Renal cortex interstitium (tissue), 15 donors: ENCODE measurements at places on chromosomes 5 and 9. TPM values are rescaled to one million over a fixed set of nuclear protein-coding genes. Genes with fewer than 3 reads are reported as not detected.

- DNase-seq: no peak
These were observed 572 bp downstream of the CDK5RAP2 start for GRCh38 chr9:120579139-120580050.

- no peak for DNase-seq
These were observed 131.7 kb upstream of the GPR151 start for GRCh38 chr5:146647656-146648199.

- DNase-seq: no peak
These were observed 78.5 kb downstream of the LMX1B start for GRCh38 chr9:126692041-126692758.

NUP155 gene
- 30.6 TPM for polyA plus RNA-seq

PHF2 gene
- 40.4 TPM for polyA plus RNA-seq

DNA sequence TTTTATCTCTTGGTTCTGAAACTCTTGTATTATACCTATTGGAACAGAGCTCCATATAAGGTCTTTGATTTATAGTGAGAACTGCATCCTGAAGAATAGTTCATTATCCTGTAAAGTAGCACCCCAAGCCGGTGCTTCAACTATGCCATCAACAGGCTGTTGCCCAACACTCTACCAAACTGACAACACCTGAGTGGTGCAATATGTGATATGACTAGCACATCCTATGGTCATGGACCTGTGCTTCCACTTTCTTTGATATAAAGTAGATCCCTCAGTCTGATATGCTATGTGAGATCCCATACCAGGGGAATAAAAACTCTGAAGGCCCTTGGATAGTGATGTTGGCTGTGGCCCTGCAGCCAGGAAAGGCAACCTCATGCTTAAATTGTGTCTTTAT is 15.8 kb downstream of the CSF2 start:
- no peak for DNase-seq

DNA sequence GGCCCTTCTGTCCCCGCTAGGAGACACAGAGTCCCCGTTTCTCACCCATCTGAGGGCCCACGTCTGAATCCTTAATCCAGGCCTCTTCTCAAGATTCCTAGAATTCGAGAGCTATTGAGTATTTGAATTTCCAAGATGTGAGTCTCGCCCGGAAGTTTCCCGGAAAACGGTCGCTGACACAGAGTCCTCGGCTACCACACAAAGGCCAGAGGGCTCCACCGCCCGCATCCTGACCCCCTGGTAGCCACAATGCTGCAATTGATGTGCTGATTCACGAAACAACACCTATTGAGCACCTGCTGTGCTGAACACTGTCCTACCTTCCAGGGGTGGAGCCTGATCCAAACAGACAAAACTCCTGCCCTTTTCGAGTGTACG is 670 bp upstream of the FBP1 start:
- DNase-seq: no peak

GRCh38 chr5:13865312-13865711 is 79.2 kb downstream of the DNAH5 start:
- DNase-seq: no peak

DNA sequence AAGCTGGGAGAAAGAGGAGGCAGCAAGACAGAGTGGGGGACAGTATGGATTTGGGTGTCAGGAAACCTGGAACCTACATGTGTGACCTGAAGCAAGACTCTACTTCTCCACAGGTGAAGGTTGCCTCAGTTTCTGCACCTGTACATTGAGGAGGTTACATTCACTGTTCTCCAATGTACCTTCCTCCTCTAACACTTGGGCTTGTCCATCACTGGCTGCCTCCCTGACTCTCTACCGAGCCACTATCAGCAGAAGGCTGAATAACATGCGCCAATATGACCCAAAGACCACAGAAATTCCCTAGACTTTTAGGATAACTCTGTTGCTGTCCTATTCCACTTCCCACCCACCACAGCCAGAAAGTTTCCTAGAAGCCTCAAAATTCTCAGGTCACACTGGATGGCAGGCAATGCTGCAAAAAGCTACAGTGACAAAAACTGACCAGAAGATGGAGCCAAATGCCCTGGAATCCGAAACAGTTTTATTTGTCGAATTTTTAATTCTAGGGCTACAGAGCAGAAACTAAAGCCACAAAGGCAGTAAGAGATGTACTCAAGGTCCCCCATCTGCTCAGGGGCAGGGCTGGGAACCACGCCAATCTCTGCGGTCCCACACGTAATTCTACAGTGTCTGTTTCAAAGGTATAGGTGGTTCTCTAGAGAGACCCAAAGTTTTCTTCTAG is 64.4 kb downstream of the FAM114A2 start:
- DNase-seq: peak; percentile 36

GRCh38 chr5:126274076-126274762 is 149.0 kb upstream of the GRAMD2B start:
- DNase-seq: no peak

DNA sequence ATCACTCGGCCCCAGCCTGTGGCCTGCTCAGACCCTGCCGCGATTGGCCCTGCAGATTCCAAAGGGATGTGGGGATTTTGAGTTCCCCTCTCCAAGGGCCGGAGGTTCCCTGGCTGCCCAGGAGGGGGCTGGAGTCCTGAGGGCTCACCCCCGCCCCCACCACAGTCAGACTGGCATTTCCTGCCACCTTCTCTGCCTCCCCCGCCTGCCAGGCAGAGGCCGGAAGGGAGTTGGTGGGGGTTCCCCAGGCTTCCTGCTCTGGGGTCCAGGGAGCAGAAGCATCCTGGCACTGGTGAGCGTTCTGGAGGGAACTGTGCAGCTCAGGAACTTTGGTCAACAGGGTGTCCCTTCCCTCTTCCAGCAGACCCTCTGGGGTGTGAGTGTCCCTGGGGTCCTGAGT is 70.6 kb downstream of the RXRA start:
- DNase-seq: no peak

DNA sequence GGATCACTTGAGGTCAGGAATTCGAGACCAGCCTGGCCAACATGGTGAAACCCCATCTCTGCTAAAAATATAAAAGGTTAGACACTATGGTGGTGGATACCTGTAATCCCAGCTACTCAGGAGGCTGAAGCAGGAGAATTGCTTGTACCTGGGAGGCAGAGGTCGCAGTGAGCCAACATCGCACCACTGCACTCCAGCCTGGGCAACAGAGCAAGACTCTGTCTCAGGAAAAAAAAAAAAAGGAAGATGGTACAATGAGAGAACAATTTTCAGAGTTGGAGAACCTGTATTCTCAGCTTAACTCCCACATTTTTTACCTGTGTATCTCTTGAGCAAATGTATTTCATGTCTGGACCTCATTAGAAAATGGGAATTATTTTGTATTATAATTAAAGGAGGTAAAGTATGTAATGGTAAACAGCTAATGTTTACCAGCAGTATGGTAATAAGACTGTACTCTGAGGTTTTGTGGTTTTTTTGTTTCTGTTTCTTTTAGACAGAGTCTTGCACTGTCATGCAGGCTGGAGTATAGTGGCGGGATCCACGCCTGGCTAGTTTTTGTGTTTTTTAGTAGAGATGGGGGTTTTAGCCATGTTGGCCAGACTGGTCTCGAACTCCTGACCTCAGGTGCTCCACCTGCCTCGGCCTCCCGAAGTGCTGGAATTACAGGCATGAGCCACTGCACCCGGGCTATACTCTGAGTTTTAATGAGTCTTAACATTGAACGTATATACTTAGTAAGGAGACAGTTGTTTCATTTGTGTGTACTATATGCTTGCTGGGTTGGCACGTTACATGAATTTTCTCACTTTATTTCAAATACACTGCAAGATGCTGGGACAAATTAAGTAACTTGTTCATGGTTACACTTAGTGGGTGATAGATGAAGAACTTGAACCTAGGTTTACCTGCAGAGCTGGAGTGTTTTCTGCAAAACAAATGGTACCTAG is 16.2 kb downstream of the UHRF2 start:
- DNase-seq: no peak

PCDHB6 gene
- polyA plus RNA-seq: 3.0 TPM

NUP188 gene
- polyA plus RNA-seq: 51.0 TPM

DNA sequence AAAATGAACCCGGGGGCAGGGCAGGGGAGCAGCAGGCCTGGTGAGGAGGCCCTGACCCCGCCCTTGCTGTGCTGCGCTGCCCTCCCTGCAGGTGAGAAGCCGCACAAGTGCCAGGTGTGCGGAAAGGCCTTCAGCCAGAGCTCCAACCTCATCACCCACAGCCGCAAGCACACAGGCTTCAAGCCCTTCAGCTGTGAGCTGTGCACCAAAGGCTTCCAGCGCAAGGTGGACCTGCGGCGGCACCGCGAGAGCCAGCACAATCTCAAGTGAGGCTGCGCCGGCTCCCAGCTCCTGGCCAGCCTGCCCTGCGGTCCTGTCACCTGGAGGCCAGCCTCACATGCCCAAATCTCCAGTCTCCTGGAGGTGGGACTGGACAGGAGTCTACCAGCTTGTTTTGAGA is 12.3 kb downstream of the GFI1B start:
- no peak for DNase-seq

DNA sequence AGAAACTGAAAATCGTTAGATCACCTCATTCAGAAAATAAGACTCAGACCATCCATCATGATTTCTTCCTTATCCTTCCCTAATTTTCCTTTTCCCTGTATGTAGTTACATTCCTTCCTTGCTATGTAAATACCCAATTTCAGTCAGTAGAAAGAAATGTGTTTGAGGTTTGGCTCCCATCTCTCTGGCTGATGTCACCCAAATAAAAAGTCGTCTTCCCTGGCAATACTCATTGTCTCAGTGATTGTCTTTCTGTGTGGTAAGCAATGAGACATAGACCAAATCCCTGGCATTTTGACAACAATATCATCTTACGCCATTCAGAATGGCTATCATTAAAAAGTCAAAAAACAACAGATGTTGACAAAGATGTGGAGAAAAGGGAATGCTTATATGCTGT is 303.9 kb upstream of the EDIL3 start:
- DNase-seq: no peak

GRCh38 chr9:29150606-29151005 is 1577.3 kb upstream of the C9orf72 start:
- no peak for DNase-seq

DNA sequence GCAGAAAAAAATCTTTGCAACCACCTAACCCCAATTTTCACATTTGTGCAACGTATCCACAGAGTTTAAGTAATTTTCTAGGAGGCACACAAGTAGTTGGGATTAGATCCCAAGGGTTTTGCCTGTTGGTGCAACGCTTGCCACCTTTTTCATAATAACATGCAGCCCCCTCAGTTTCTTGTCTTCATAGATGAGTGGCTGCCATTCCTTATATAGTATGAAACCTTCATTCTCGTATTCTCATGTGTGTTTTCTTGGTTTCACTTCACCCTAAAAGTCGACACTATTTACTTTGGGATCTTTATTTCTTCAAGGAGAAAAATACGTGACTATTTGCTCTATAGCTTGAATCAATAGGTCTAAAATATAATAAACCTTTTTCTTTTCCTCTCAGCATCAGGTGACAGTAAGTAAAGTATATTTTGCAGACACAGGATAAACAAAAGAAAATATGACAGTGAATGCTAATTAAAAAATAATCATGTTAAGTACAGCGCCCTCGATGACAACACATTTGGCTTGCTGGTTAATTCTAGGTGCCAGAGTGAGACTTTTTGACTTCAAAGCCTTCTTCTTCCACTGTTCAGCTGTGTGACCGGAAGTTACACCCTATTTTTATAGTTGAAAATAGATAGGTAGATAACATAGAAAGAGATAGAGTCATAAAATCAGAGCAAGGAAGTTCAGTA is 342.8 kb upstream of the CCNG1 start:
- no peak for DNase-seq

DNA sequence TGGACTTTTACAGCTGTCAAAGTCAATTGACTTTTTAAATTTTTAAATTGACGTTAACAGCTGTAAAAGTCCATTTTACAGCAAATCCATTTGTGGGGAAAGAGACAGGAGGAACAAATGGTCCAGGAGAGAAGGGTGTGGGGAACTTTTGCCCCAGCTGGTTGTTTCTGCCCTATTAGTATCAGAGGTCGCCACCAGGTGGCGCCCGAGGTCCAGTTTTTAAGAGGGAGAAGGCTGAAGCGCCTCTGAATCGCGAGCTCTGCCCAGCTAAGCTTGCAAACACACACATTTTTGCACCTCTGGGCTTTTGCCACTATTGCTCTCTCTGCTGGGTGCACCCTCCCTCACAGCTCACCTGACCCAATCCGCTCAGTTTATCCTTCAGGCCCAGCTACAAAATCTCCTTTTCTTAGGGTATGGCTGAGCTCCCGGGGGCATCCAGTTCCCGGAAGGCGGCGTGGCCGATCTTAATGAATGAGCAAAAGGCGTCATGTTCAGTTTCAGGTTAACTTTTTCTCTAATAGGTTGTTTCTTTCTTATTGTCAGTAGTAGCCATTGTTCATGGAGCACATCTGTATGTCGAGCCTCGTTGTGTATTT is 6.3 kb upstream of the TTLL11 start:
- DNase-seq: peak; percentile 74

CSF2 gene
- polyA plus RNA-seq: not detected

PFN3 gene
- 3.2 TPM for polyA plus RNA-seq

THBS4 gene
- 14.2 TPM for polyA plus RNA-seq

DNA sequence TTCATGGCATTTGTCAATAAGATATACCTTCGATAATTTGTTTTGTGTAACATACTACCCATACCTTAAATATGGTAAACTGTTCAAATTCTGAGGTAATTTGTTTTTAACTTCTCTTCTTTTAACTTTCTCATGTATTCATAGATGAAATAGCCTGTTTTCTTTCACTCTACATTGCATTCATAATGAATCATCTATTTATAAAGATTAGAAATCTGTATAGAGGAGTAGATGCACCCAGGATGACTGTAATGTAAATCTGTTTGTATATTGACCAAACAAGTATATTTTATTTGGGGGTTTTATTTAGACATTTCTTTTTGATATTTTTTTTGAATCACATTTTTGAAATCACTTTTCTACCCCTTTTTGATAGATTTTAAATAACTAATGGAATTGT is 144.6 kb downstream of the CD180 start:
- DNase-seq: no peak

DNA sequence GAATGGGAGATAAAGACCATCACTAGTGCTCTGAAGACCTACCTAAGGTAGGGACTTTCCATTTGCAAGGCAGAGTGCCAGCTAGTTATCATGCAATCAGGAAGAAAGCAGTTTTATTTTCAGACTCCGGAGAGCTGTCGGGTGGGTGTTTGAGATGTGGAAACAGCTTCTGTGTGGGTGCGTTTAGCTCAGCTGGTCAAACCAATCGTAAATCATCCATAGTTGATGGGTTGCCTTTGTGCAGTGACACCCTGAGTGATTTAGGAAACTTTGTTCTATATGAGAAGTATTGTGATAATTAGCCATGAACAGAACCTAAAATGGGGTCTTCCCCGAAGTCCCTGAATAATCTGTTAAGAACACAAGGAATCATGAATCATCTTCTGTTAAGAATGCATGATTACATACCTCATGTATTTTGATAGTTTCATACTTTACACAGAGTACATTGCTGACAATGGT is 284.3 kb downstream of the ARHGAP26 start:
- DNase-seq: no peak

NPDC1 gene
- polyA plus RNA-seq: 31.5 TPM

DNA sequence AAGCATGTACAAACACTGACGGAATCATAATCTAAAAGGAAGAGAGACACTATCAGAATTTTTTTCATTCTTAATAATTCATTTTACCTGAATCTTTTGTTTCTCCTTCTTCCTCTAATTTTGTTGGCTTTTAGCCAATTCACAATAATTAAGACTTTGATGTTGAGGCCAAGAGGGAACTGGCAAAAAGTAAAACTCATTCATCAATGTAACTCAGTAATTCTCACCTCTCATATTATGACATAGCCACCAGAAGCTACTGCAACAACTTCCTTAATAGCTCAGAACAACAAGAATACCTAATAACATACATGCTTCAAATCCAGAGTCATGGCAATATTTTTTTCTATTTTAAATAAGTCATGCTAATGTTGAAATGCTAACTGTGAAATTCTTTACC is 64.5 kb downstream of the MCTP1 start:
- DNase-seq: no peak

- DNase-seq: no peak
These were observed 35.2 kb upstream of the CDC42SE2 start for GRCh38 chr5:131228646-131229045.
